Left lung (tissue), 14 donors: ENCODE measurements at places on chromosomes 16 and 17. TPM values are rescaled to one million over a fixed set of nuclear protein-coding genes. Genes with fewer than 3 reads are reported as not detected.

The NUPR1 gene
- 32.8 TPM for polyA plus RNA-seq

The HOXB8 gene
- polyA plus RNA-seq = 1.6 TPM

The CEP112 gene
- polyA plus RNA-seq = 23.1 TPM

GRCh38 chr17:50783193-50783660 lies 15.9 kb upstream of the ANKRD40CL start:
- peak; percentile 87 for DNase-seq

DNA sequence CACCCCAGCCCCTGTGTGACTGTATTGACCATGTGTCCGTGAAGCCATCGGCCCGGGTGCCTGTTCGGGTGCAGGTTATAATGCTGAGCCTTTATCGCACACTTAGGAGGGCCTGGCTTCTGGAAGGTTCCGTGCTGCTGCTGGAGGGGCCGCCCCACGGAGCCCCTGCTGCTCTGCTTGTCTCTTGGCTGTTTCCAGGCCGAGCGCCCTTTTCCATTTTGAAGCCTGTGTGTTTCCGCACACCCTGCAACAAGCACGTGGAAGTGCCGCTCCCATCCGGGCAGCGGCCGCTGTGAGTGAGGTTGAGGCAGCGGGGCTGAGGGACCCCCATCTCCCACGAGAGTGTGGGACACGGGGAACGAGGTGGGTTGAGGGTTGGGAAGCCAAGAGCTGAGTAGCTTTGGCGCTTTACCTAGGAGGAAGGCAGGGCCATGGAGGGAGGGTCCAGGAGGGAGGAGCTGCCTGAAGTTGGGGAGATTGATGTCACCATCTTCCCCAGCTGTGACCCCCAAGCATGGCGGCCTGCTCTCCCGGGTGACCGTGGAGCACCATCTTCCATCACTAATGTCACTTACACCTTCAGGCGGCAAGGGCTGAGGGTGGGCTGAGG lies 200.1 kb upstream of the GSE1 start:
- DNase-seq = peak; percentile 64

DNA sequence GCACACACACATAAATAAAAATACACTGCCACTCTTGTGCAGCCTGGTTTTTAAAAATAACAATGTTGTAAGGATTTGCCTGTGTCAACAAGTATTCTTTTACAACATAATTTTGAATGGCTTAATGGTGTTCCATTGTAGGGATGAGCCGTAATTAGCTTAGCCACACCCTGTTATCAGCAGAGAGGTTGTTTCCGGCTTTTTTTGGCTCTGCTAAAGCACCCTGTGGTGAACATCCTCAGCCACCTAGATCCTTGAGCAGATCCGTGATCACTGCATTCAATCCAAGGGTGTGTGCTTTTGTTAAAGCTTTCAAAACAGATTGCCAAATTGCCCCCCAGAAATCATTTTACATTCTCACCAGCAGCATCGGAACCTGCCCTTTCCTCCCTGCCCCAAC lies 7.0 kb downstream of the KATNB1 start:
- no peak for DNase-seq

- DNase-seq = no peak
Observed at GRCh38 chr17:33637534-33637933, 344.4 kb upstream of the ASIC2 start.

GRCh38 chr16:7629571-7629970 lies 296.9 kb downstream of the RBFOX1 start:
- DNase-seq = no peak

DNA sequence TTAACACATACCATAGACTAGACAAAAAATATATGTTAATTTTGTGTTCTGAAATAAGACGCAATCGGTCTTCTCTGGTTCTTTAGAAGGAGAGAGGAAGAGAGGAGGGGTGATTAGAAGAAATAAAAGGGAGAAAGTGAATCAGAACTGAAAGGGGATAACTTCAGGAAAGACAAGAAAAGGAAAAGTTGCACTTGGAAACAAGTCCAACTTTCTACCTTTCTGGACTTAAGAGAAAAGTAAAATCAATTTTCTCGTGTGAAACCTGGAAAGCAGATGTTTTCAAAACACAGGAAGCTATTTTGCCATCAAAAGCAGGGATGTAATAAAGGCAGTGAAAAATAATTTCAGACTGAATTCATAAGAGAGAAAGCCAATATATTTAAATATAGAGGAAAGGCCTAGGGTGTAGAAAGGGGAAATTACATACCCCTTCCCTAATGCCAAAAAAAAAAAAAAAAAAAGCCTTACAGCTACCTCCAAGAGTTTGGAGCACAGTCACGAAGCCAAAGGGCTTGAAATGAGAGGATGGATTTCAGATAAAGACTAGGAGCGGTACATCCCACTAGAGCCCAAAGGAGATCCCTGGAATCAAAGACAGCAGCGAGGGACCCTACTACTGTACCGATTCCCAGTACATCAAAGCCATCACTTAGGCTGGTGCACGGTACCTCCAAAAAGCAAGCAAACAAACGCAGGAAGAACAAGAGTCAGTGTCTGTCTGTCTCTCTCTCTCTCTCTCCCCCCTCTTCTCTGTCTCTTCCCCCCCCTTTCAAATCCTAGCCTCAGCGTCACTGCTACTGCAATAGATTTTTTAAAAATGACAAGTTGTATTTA lies 12.1 kb upstream of the ZFHX3 start:
- DNase-seq = no peak

- DNase-seq = no peak
Observed at GRCh38 chr17:32161029-32161428, 18.7 kb downstream of the RHOT1 start.

- no peak for DNase-seq
Observed at GRCh38 chr16:80754476-80754875, 49.9 kb downstream of the CDYL2 start.
